ENCODE measurements at places on chromosomes 2 and 18. TPM values are rescaled to one million over a fixed set of nuclear protein-coding genes. Genes with fewer than 3 reads are reported as not detected.

GRCh38 chr2:75100011-75100800, 99.1 kb downstream of the TACR1 start:
- no peak for DNase-seq

- DNase-seq, result no peak
Measured at GRCh38 chr2:74836675-74837401, 2.9 kb downstream of the HK2 start.

Gene SCG2
- polyA plus RNA-seq, result 0.08 TPM

Gene UPP2
- 0.11 TPM for polyA plus RNA-seq

Gene TFPI
- polyA plus RNA-seq, result 38.2 TPM
